Tibial nerve (tissue), 4 donors: ENCODE measurements at places on chromosomes 4 and X. TPM values are rescaled to one million over a fixed set of nuclear protein-coding genes. Genes with fewer than 3 reads are reported as not detected.

Gene INTS6L
- total RNA-seq: 12.9 TPM

Gene ARX
- not detected for total RNA-seq

Gene NHSL2
- 16.2 TPM for total RNA-seq

Gene SUPT20HL2
- total RNA-seq: not detected

Gene PCYT1B
- total RNA-seq: 1.9 TPM

GRCh38 chr4:117293784-117294183 is 208.4 kb upstream of the TRAM1L1 start:
- no peaks in the 10 kb centered on the region for H3K36me3 ChIP-seq
- no peaks in the 10 kb centered on the region for H3K27me3 ChIP-seq
- H3K4me1 ChIP-seq: no peaks in the 10 kb centered on the region
- DNase-seq: no peak
- H3K4me3 ChIP-seq: no peak overlapping the region

- no peaks in the 10 kb centered on the region for H3K27me3 ChIP-seq
- no peaks in the 10 kb centered on the region for H3K36me3 ChIP-seq
- H3K27ac ChIP-seq: no peak overlapping the region
- H3K4me3 ChIP-seq: no peak overlapping the region
- H3K4me1 ChIP-seq: peaks cover 3% of the 10 kb centered on the region
- no peak for DNase-seq
Observed at GRCh38 chr4:37999000-37999716, 39.0 kb downstream of the PTTG2 start.

DNA sequence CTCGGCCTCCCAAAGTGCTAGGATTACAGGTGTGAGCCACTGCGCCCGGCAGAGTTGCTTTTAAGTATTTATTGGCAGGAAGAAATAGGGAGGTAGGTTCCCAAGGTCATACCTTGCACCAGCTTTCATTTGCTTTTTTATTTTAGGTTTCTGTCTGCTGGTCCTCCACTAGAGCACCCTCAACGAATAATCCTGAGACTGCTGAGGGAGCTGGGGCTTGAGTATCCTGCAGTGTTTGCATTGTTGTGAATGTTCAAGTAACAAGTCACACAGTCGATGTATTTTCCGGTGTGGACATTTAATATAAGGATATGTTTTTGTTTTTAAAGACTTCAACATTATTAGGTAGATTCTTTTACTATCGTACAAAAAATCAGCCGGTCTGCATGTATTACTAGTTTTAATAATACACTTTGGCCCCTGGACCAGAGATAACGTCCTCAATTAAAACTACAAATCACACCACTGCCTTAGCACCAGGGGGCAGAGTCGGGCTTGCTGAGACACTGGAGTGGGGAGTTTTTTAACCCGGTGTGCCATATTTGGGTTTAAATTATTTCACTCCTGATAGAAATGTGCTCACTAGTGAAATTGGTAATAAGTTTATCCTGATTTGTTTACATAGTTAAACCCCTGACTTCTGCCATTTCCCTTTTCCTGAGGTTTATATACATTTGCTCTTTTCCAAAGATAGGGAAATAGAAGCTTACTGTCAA is 11.6 kb downstream of the SMIM20 start:
- no peak overlapping the region for H3K4me3 ChIP-seq
- no peaks in the 10 kb centered on the region for H3K36me3 ChIP-seq
- H3K4me1 ChIP-seq: peaks cover 24% of the 10 kb centered on the region
- no peak overlapping the region for H3K27ac ChIP-seq
- H3K27me3 ChIP-seq: no peaks in the 10 kb centered on the region
- DNase-seq: peak; percentile 53
